ENCODE measurements at places on chromosomes 12 and 14.
A peak's percentile ranks its signal among the peaks of the same experiment; 100 is the strongest.

- DNase-seq: no peak
These were observed 278.9 kb downstream of the DPF3 start for GRCh38 chr14:72614891-72615415.

- DNase-seq: no peak
These were observed at the start of gene CPNE6 for GRCh38 chr14:24071144-24071697. Gene CPNE6 (plus strand): TSS chr14:24071562. CDS start chr14:24072937, 1,375 bp downstream.

GRCh38 chr14:23030936-23031335 is 3.8 kb downstream of the PSMB5 start:
- DNase-seq: no peak

DNA sequence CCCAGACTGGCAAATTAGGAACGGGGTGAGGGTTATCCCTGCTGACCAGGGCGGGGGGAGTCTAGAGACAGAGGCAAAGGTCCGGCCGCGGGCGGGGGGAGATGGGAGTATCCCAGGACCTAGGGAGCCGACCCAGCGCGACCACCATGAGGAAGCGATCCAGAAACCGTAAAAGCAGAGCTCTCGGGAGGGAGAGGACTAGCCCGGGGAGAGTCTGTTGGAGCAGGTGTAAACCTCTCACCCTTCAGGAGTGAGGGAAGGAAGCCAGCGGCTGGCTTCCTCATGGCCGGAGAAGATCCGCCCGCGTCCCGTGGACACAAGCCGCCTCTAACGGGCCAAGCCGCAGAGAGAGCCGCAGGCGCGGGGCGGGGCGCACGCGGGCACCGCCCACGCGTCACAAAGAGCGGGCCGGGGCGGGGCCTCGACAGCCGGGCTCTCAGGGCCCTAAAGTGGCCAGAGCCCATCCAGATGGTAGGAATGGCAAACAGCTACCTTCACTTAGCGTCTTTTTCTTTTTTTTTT is at the start of gene ACRBP:
Gene ACRBP (minus strand): TSS at position 350 of the 522 bp plus-strand sequence. CDS start 66 bp downstream, at position 284.
- no peak for DNase-seq

- DNase-seq: no peak
These were observed 5.5 kb downstream of the SP7 start for GRCh38 chr12:53330671-53331070.

GRCh38 chr12:131856366-131857097 is 28.3 kb downstream of the MMP17 start:
- no peak for DNase-seq

DNA sequence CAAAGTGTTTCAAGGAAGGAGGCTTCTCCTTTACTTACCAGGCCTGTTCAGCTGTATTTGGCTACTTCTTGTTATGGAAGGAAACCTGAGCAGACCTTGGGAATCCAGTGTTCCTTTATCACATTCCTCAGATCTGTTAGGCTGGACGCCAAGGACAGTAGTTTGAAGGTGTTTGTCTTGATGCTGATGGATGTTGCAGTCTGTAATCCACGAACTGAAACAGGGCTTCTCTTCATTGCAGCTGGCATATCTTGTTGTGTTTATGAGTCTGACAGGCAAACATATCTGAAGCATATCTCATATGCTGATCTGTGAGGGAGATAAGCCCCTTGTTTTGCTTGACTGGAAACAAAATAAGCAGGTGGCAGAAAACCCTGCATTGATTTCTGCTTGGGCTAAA is 904.3 kb downstream of the NRXN3 start:
- no peak for DNase-seq

GRCh38 chr12:80946591-80946990 is 8.9 kb upstream of the LIN7A start:
- DNase-seq: no peak

DNA sequence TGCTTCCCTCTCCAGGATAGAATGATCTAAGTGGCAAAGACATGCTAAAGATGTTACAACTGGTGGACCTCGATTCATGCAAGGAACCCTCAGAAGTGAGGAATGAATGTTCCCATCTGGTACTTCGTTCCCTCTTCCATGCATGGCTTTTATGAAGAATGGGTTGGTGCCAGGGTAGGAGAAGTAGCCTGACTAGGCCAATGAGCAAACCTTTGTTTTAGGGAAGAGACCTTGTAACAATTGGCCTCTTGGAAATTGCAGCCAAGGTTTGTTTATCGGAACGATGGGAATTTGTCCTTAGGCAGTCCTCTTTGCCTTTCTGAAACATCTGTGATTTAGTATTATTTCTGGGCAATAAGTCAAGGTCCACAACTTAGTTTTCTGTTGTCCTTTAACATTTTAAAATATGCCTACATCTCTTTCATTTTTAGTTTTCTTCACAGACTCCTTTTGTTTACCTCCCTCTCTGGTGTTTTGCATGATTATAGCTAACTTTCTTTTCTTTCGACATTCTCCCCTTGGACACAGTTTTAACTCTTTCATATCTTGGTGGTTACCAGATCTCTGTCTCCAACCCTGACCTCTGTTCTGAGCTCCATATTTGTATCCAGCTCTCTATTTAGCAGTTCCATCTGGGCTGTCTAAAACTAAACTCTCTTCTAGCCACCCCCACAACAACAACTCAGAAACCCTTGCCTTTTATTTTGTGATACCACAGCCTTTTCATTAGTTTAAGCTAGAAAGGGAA is 70.0 kb downstream of the DIP2B start:
- peak; percentile 79 for DNase-seq

DNA sequence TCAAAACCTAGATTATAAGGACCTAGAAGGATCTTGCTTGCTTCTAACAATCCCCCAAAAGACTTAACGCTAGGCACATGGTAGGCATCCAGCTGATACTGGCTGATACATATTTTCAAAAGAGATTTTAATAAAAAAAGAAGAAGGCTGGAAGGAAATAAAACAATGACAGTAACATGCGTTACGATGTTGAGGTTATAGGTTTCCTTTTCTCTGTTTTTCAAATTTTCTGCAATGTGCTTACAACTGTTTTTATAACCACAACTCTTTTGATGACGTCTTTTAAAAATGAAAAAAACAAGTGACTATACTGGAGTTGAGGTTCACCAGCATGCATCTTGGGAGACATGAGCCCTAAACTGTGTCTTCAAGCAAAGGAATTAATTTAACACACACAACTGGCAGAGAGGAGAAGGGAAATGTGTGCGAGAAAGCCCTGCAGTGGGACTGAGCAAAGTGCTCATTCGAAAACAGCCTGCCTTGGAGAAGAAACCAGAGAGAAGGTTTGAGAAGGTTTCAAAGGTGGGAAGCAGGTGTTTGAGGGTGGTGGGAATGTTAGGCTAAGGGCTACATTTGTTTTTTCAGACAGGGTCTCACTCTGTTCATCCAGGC is 80.4 kb downstream of the DUSP16 start:
- no peak for DNase-seq

DNA sequence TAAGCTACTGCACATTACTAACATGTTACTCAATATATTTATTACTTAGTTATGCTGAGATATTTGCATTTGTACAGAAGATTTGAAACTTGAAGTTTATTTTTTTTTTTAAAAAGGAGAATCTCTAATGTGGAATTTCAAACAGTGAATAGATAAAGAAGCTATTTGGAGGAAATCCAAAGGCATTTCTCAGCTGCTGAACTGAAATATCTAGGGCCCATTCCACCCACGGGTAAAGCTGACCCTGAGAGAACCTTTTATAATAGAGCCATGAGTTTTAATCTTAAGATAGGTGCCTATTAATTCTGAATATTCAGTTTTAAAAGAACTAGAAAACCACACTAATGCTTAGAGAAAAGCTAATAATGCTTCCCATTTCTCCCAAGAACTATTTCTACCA is 225.4 kb upstream of the CAND1 start:
- DNase-seq: no peak

DNA sequence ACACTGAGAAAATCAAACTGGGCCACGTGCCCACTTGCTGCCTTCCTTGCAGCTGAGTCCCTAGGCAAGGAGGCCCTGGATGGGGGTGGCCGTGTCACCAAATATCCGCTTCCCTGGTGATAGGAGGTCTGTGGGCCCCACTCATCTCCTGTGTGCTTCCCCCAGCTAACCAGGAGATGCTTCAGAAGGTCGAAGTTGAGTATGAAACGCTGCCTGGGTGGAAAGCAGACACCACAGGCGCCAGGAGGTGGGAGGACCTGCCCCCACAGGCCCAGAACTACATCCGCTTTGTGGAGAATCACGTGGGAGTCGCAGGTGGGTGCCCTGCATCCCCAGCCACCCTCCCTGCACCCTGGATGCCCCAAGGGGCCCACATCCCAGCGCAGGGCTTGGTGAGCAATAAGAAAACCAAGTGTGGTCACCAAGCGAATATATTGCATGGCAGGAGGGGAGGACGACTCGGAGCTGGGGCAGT is 6.8 kb upstream of the SIVA1 start:
- no peak for DNase-seq

DNA sequence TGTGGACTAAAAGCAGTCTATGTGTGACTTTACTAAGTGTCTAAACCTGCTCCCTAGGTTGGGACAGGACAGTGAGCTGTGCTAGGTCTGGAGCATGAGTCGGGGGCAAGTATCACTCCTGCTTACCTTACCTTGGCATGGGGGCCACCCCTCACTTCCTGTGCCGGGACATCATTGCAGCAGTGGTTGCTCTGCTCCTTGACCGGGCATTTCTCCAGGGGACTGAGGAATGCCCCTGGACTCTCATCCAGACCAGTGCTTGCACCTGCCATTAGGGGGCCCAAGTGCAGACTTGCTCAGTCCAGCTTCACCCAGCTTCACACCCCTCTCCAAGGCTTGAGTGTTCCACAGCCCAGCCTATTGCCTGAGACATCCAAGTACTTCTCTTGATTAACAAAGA is 84.7 kb upstream of the NELL2 start:
- DNase-seq: no peak

GRCh38 chr12:41011939-41012338 is 176.2 kb upstream of the PDZRN4 start:
- DNase-seq: no peak

DNA sequence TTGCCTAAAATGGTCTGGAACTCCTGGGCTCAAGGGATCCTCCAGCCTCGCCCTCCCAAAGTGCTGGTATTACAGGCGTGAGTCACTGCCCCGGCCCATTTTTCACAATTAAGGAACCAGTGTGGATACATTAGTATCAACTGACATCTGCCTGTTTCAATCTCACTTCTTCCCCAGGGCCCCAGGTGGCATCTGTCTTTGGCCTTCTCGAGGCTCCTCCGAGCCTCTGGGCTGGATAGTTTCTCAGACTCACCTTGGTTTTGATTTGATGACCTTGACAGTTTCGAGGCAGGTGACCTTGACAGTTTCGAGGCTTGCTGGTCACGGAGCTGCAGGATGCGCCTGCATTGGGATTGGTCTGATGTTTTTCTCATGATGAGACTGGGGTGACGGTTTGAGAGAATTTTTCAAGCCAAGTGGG is 41.0 kb upstream of the NCOR2 start:
- DNase-seq: no peak

- DNase-seq: no peak
These were observed 51.6 kb downstream of the CAND1 start for GRCh38 chr12:67320614-67321295.

- no peak for DNase-seq
These were observed 137.0 kb upstream of the MDM1 start for GRCh38 chr12:68469113-68469512.

DNA sequence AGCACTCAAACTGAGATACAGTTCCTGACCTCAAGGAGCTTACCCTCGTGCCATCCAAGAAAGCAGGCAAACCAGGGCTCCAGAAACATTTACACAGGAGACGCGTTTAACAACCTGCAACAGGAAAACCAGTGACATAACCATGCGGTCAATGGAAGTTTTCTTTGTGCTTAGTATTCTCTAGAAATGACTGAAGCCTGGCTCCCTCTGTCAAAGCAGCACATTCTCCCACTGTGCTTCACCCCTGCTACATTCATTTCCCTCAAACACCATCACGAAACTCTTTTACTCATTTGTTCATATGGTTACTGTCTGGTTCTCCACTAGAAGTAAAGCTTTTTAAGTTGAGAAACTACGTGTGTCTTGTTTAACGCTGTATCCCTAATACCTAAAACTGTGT is 161.3 kb upstream of the CCND2 start:
- DNase-seq: no peak

GRCh38 chr12:62760779-62761178 is 174.2 kb downstream of the PPM1H start:
- DNase-seq: no peak

DNA sequence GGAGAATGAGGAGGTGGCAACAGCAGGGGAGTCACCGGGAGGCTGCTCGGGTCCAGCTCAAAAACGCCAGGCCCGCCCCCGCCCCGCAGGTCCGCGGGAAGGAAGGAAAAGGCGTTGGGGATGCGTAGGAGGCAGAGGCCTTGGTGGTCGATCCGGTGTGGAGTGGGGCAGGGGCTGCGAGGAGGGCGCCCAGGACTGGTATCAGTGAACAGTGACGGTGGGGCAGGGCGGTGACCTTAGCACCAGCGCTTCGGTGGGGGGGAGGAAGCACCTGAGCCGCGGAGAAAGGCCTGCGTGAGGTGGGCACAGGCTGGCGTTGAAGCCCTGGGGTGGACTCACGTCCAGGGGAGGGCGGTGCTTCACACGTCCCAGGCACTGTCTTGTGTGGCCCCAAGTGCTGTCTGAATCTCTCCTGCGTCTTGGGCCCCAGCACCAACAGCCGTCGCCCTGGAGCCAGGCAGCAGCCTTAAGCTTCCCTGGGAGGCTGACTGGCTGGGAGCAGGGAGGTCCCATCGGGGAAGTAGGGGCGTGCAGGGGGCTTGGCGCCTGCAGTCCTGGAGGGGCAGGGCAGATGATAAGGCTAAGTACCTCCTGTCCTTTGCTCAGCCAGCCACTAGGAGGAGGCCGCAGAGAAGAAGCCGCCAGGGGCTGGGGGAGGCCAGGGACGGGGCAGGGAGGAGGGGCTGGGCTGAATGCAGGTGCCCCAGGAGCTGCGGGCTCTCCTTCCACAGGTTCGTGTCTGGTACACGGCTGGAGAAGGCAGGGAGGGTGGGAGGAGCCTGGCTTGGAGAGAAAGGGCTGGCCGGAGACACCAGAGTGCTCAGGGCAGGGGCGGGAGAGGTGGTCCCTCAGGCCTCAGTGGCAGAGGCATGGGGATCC is 26.5 kb downstream of the ZBTB42 start:
- DNase-seq: no peak

DNA sequence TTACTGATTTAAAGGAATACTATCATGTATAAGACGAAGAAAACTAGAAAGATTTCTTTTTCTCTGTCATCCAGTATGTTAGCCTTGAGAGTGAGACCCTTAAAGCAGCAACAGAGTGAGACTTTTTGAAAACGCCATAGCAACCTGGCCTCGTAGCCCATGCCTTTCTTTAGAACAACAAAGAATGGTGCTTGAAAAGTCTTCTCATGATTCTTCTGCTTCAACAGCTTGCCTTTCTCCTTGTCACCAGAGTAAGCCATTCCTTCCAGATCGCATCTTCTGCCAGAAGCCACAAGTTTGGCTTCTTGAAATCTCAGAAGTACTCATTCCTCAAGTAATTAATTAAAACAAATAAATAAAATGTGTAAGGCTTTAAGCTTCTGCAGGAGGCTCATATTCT is 109.3 kb downstream of the PDE3A start:
- DNase-seq: no peak

GRCh38 chr14:35201066-35201465 is 78.7 kb downstream of the PRORP start:
- no peak for DNase-seq

GRCh38 chr12:108297895-108298760 is 41.0 kb downstream of the CMKLR1 start:
- DNase-seq: no peak
